Stimulated activated CD4-positive, alpha-beta T cell treated with anti-CD3 and anti-CD28 coated beads, Interleukin-4, amount 100 ng/mL, for 1 hour (primary cell): ENCODE measurements at places on chromosomes 4 and X.

DNA sequence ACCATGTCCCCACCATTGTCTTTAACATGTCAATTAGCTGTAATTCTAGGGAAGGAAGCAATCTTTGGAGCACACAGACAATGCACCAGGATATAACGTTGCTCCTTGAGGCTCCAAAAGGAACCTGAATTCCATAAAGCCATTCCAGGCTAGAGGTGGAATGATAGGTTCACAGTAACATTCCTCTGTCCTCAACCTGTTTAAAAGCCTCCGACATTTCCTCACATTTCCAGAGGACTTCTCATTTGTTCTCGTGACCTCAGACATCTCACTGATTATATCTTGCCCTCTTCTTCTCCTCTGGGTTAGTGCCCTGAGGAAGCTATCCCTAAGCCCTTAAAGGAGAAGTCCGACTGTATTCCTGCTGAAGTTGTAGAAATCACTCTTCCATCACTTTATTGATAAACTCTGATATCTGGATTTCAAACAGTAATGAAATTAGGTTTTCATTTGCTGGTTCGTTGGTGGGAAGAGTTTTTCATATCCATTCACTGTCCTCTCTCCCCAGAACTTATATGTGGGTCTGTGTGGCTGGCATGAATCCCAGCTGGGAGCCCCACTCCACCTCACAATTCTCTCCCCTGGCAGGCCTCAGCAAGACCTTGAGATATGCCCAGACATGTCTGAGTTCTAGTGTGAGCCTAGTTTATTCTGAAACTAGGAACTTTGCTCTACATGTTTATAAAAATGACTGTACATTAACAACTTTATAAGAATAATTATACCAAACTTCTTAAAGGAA, 44.2 kb upstream of the PRSS12 start:
- DNase-seq = no peak

GRCh38 chr4:8894424-8894816, 22.8 kb upstream of the HMX1 start:
- no peak for DNase-seq

DNA sequence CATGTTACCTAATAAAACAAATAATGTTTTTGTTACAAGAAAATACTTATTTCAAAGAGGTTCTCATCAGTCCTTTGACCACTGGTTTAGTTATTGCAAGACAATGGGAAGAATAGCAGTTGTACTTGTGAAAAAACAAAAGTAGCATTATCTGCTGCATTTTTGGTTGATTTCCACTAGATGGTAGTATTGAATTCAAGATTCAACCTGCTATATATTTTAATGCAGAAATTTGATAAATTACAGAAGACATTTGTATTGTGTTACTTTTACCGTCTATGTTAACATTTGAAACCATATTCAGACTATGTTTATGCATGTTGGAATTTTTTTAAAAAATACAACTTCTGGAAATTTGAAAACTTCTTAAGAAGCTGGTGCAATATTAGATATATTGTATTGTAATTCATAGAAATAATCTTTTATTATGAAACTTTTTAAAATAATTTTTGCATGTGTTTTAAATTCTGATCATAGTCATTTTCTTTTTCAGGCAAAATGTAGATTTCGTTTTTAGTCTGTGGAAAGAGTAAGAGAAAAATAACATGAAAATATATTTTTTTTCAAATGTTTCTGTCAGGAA, 56.4 kb downstream of the SPCS3 start:
- no peak for DNase-seq

GRCh38 chr4:25180524-25181131, 20.4 kb upstream of the SEPSECS start:
- peak; percentile 13 for DNase-seq

GRCh38 chr4:58732973-58733372, 1622.8 kb upstream of the IGFBP7 start:
- DNase-seq = no peak
